Left cardiac atrium (tissue), 4 donors: ENCODE measurements at places on chromosomes 11 and 22. TPM values are rescaled to one million over a fixed set of nuclear protein-coding genes. Genes with fewer than 3 reads are reported as not detected.
A peak's percentile ranks its signal among the peaks of the same experiment; 100 is the strongest.

GRCh38 chr11:17077240-17077519 is 287 bp downstream of the RPS13 start:
- DNase-seq, result no peak

DNA sequence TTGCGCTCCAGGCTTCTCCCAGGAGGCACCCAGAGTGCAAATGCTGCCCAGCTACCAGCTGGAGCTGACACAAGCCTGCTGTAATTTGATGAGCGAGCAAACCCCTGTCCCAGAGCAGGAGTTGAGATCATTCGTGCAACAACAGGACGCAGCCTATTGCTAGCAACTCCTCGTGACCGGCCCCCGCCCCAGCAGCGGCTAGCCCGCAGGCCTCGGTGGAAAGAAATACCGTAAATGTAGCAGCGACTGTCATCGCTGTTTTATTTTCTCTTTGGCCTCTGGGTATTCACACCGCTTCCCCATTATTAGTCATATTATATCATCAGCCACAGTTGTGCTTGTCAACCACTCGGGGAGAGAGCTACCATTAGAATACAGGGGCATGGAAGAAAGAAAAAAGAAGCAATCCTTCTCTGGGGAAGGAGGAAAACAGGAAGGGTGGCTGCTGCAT is 59.2 kb upstream of the ATXN10 start:
- peak; percentile 64 for DNase-seq

TMEM126A gene
- 61.5 TPM for total RNA-seq

GRCh38 chr11:35425603-35426212 is 6.3 kb upstream of the SLC1A2 start:
- no peak for DNase-seq

GRCh38 chr22:43840431-43840830 is 21.9 kb downstream of the SULT4A1 start:
- no peak for DNase-seq

ARHGEF17 gene
- total RNA-seq, result 53.2 TPM

TESMIN gene
- total RNA-seq, result 0.29 TPM

OSBP2 gene
- 4.9 TPM for total RNA-seq

GRCh38 chr11:75077316-75077715 is 19.4 kb downstream of the OR2AT4 start:
- DNase-seq, result no peak

DNA sequence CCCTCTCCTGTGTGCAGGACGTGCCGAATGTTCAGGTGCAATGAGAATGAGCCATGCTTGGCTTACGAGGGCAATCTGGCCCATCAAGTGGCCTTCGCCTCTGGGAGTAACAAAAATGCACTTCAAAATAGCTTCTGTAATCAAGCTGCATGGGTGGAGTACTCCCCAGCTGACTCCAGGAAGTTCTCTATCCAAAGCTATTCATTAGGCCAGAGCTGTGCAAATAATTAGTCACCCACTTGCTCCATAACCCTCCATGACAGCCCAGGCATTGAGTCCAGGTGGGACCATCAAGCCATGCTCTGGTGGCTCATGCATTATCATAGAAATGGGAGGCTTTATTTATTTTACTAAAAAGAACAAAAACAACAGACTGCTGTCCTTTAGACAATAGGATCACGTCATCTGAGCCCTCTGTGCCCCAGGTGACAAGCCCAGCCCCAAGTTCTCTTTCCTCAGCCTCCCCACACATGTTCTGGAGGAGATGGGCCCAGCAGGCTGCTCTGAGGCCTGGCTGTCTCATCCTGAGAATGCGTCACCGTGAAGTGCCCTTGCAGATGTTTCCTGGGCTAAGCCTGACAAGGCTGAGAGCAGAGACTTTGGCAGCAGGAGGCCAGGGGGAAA is 244.7 kb downstream of the ETS1 start:
- DNase-seq, result peak; percentile 64

GRCh38 chr11:44179173-44179572 is 83.7 kb downstream of the EXT2 start:
- DNase-seq, result no peak

GRCh38 chr22:49305214-49305965 is 522.3 kb downstream of the BRD1 start:
- peak; percentile 65 for DNase-seq

CDHR5 gene
- not detected for total RNA-seq

- DNase-seq, result no peak
Observed at GRCh38 chr11:129734654-129735053, 81.0 kb upstream of the TMEM45B start.

- DNase-seq, result peak; percentile 76
Observed at GRCh38 chr22:27990879-27991278, 71.8 kb upstream of the PITPNB start.

GRCh38 chr11:66589996-66590675 is 2.7 kb downstream of the CCDC87 start:
- no peak for DNase-seq

GRCh38 chr11:12241971-12242672 is 131.7 kb downstream of the MICAL2 start:
- no peak for DNase-seq

KCNK4 gene
- total RNA-seq, result not detected

- no peak for DNase-seq
Observed at GRCh38 chr11:57154739-57155138, 27.0 kb upstream of the LRRC55 start.

GRCh38 chr11:111652184-111652583 is 49.9 kb downstream of the SIK2 start:
- DNase-seq, result no peak

- DNase-seq, result no peak
Observed at GRCh38 chr11:118694771-118695170, 15.3 kb upstream of the TREH start.

- no peak for DNase-seq
Observed at GRCh38 chr11:130771708-130772107, 144.6 kb downstream of the SNX19 start.

- DNase-seq, result no peak
Observed at GRCh38 chr11:18067372-18067771, 21.3 kb upstream of the TPH1 start.

- no peak for DNase-seq
Observed at GRCh38 chr11:119030029-119030328, 698 bp downstream of the SLC37A4 start.

GRCh38 chr11:24122291-24122690 is 374.6 kb upstream of the LUZP2 start:
- DNase-seq, result no peak

C11orf87 gene
- not detected for total RNA-seq

BIK gene
- not detected for total RNA-seq

DNA sequence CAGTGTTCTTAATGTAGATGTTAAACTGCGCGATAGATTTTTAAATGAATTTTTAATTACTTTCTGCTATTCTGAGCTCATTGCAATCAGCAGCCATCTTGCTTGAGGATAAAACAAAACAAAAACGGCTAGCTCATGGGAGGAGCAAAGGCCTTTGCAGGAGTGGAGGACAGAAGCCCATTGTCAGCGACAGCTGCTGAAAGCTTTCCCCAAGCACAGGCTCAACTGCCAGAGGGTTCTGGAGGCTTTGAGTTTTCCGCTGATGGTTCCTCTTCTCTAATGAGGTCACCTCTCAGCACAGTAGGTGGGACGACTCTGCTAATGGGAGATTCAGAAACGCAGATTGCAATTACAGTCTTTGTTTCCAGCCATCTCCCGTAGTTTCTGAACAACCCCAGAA is 167.1 kb upstream of the TTC12 start:
- no peak for DNase-seq

DNA sequence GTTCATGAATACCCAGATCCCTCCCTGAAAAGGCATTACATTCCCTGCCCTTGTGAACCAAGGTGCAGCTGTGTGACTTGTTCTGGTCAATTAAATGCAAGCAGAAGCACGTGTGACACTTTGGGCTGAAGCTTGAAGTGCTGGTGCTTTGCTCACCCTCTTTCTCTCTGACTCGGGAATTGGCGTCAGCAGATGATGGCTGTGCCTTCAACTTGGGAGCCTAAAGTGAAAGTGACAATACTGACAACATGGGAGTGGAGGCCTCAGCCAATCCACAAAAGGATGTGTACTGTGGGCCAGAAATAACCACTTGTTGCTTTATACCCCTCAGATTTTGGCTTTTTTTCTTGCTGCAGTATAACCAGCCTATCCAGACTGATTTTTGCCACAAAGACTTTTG is 148.3 kb upstream of the THY1 start:
- DNase-seq, result no peak

- DNase-seq, result no peak
Observed at GRCh38 chr11:130121445-130121978, 38.1 kb upstream of the ST14 start.

- no peak for DNase-seq
Observed at GRCh38 chr11:47899801-47900200, 51.7 kb upstream of the NUP160 start.

LMNTD2 gene
- total RNA-seq, result 1.1 TPM

- peak; percentile 22 for DNase-seq
Observed at GRCh38 chr22:50733521-50734342, 4.3 kb upstream of the ACR start.

DNA sequence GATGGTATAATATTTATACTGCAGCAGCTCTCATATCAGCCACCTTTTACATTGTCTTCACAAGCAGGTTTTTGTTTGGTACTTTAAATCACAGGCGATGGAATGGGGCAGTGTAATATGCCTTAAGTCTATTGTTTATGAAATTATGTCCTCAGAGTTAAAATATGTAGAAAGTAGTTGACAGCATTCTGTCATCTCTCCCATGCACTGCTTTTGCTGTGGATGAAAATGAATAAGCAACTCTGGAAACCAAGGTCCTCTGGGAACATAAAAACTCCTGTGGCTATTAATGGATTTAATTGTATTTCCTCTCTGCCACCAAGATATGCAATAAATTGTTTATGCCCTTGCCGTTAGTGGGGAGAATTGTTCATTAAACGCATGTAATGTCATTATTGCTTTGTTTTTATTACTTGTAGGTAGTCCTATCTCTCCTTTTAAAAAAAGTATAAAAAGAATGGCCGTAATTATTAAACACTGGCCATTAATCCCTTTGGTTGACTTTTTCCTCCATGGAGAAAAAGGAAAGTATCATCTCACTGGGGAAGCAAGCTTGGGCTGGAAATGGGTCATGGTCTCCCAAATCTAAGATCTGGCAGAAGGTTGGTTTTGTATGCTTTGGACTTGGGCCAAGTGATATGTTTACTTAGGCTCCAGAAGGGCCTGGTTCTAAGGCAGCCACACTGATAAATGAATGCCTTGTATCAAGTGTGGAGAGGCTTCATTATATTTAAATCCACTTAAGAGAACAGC is 13.1 kb downstream of the PACS1 start:
- no peak for DNase-seq

GRCh38 chr11:42589286-42589685 is 722.5 kb upstream of the API5 start:
- no peak for DNase-seq

GRCh38 chr11:4960877-4961276 is 5.4 kb upstream of the OR51A2 start:
- DNase-seq, result no peak

DNA sequence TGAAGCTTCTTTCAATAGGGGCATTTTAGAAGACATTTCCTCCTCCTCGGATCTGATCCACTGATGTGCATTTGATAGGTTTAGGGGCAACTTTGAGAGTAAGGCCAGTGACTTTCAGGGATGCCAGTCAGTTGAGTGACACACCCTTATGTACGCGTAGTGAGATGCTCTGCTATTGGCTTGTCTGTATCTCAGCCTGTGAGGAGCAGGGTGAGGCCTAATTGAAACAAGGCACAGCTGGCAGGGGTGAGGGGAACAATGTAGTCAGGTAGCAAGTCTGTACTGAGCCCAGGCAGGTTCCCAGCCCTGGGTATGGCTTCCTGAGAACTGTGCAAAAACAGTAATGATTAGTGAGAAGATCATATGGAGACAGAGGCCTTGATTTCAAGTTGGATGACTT is 61.5 kb downstream of the STIM1 start:
- no peak for DNase-seq

TTC28 gene
- 15.0 TPM for total RNA-seq

TYR gene
- not detected for total RNA-seq

DNA sequence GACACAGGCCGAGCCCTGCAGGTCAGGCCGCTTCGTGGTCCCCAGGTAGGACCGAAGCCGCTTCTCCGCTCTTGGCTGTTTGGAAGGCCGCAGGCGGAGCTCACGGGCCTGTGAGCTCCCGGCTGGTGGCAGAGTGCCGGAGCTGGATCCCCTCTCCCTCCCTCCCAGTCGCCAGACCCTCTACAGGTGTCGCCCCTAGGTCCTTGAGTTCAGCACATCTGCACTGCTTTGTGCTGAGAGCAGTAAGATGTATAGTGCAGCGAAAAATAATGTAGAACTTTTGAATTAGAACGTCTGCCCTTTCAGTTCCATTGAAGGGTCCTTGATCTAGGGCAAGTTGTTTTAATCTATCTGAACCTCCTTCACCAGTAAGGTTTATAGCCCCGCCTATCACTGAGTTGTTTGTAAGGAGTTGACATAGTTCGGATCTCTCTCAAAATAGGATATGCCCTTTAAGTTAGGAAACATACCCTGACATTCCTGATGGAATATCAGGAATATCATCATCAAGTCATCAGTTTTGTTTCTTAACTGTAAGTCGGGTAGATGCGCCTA is 419 bp downstream of the ANKRD49 start:
- DNase-seq, result no peak

CASP1 gene
- 12.6 TPM for total RNA-seq

FAM180B gene
- 0.41 TPM for total RNA-seq

DDX25 gene
- 0.21 TPM for total RNA-seq

- no peak for DNase-seq
Observed at GRCh38 chr11:59222464-59223060, 9.8 kb upstream of the MPEG1 start.

CATSPERZ gene
- 0.32 TPM for total RNA-seq

- DNase-seq, result no peak
Observed at GRCh38 chr22:20863366-20863765, 4.6 kb downstream of the SNAP29 start.

MYRF gene
- 4.0 TPM for total RNA-seq

GRCh38 chr11:61747192-61747966 is 5.1 kb upstream of the MYRF start:
- peak; percentile 87 for DNase-seq

RHOG gene
- 31.1 TPM for total RNA-seq

OR5M3 gene
- total RNA-seq, result not detected

DNA sequence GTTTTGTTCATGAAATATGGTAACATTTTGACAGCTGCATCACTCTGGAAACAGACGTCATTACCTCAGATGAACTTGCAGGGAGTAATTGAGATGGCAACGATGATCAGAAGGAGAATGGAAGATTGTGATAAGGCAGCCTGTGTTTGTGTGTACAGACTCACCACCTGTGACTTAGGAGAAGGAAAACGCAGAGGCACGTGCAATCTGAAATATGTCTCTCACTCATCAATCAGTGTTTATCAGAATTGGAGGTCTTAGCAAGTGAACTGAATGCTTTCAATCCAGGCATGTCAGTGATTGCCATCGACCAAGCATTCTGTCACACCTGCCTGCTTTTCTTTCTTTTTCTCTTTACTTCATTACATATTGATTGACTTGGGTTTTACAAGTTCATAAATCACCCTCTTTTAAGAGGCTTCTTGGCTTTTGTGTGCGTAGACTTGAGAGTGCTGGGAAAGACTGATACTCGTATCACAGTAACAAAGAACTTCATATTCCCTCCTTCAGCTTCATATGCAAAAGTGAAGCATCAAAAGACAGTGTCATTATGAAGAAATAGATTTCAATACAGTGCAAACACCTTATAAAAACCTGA is 24.6 kb downstream of the FAT3 start:
- no peak for DNase-seq

GRCh38 chr11:66042996-66043906 is 5.7 kb downstream of the GAL3ST3 start:
- DNase-seq, result no peak
